Neural progenitor cell (in vitro differentiated cells): ENCODE measurements at places on chromosomes 2 and 18. TPM values are rescaled to one million over a fixed set of nuclear protein-coding genes. Genes with fewer than 3 reads are reported as not detected.

MAL gene
- total RNA-seq, result not detected in 2 replicates

GRCh38 chr2:98078701-98079100 lies 8.3 kb upstream of the VWA3B start:
- H3K4me3 ChIP-seq, result no peak overlapping the region
- H3K4me1 ChIP-seq, result no peaks in the 10 kb centered on the region
- H3K27ac ChIP-seq, result no peak overlapping the region
- no peak for DNase-seq

GRCh38 chr2:174059884-174060244 lies 94.7 kb upstream of the SP3 start:
- no peak overlapping the region for H3K4me3 ChIP-seq
- peaks cover 40% of the 10 kb centered on the region for H3K27me3 ChIP-seq
- no peaks in the 10 kb centered on the region for H3K36me3 ChIP-seq
- DNase-seq, result no peak
- peaks cover 24% of the 10 kb centered on the region for H3K4me1 ChIP-seq

TNS1 gene
- 0.24 and 2.3 TPM in 2 replicates for total RNA-seq

SCN3A gene
- 0.40 TPM in 1 of 2 replicates, not detected in the other for total RNA-seq

DNA sequence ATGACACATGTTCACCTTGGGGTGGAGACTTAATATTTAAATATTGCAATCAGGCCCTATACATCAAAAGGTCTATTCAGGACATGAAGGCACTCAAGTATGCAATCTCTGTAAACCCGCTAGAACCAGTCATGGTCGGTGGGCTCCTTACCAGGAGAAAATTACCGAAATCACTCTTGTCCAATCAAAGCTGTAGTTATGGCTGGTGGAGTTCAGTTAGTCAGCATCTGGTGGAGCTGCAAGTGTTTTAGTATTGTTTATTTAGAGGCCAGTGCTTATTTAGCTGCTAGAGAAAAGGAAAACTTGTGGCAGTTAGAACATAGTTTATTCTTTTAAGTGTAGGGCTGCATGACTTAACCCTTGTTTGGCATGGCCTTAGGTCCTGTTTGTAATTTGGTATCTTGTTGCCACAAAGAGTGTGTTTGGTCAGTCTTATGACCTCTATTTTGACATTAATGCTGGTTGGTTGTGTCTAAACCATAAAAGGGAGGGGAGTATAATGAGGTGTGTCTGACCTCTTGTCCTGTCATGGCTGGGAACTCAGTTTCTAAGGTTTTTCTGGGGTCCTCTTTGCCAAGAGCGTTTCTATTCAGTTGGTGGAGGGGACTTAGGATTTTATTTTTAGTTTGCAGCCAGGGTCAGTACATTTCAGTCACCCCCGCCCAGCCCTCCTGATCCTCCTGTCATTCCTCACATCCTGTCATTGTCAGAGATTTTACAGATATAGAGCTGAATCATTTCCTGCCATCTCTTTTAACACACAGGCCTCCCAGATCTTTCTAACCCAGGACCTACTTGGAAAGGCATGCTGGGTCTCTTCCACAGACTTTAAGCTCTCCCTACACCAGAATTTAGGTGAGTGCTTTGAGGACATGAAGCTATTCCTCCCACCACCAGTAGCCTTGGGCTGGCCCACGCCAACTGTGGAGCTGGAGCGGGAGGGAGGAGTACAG lies 108.1 kb downstream of the XRCC5 start:
- H3K4me3 ChIP-seq, result no peak overlapping the region
- no peaks in the 10 kb centered on the region for H3K27me3 ChIP-seq
- no peak for DNase-seq
- no peaks in the 10 kb centered on the region for H3K36me3 ChIP-seq
- no peak overlapping the region for H3K27ac ChIP-seq

KIAA2012 gene
- not detected in 2 replicates for total RNA-seq

GRCh38 chr2:217667512-217667911 lies 335.3 kb downstream of the TNS1 start:
- H3K4me1 ChIP-seq, result no peaks in the 10 kb centered on the region
- no peak overlapping the region for H3K27ac ChIP-seq
- no peak for DNase-seq
- no peak overlapping the region for H3K4me3 ChIP-seq
- H3K27me3 ChIP-seq, result no peaks in the 10 kb centered on the region

DNA sequence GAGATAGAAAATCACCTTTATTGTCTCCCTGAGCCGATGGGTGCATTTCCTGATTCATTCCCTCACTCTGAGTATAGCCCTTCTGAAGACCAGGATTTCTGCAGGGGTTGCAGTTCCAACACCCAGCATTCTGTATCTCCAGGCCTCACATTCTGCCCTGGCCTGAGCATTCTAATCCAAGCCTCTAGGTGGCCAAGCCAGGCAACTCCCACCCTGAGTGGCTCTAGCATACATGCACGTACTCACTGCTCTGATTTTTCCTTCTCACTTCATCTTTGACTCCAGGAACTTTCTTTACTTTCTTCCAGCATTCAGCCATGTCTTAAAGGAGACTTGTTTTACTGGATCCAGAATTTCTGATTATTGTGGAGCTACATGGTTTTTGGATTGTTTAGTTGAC lies 100.7 kb upstream of the STK39 start:
- H3K4me1 ChIP-seq, result peaks cover 19% of the 10 kb centered on the region
- no peaks in the 10 kb centered on the region for H3K36me3 ChIP-seq
- no peaks in the 10 kb centered on the region for H3K27me3 ChIP-seq
- no peak overlapping the region for H3K27ac ChIP-seq
- DNase-seq, result peak; percentile 63

DNA sequence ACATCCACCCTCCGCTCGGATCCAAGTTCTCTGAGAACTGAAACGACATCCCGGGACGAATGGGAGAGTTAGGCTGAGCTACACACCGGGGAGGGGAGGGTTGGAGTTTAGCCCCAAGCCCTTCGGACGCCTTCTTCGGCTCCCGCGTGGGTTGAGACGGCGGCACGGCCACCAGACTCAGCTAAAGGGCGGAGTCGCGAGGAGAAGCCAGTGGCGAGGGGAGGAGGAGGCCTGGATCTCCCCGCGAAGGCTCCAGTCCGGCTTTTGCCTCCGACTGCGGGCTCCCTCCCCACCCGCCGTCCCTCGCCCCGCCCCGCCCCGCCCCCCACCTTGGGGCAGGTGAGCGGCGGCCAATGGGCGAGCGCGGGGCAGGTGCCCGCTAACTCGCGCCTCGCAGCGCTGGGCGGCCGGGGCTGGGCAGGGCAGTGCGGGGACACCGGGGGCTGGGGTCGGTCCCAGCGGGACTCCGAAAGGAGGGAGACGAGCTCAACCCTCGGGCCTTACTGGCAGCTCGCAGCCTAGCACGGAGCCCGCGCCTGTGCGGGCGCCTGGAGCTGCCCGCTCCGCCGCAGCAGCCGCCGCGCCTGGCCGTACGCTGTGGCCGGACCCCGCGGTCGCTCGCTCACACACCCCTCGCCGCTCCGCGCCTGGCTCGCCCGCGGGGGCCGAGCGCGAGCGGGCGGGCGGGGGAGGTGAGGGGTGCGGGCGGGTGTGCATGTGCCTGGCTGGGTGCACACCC lies at the start of gene EMX1:
TSS of gene EMX1 (plus strand) at position 382 of the 739 bp plus-strand sequence. CDS start at position 716, 334 bp downstream.
- peak within 1 kb of the TSS; percentile 44 for H3K4me3 ChIP-seq
- H3K27ac ChIP-seq, result no peak within 1 kb of the TSS
- H3K36me3 ChIP-seq, result no peaks in the 10 kb centered on the region

DNA sequence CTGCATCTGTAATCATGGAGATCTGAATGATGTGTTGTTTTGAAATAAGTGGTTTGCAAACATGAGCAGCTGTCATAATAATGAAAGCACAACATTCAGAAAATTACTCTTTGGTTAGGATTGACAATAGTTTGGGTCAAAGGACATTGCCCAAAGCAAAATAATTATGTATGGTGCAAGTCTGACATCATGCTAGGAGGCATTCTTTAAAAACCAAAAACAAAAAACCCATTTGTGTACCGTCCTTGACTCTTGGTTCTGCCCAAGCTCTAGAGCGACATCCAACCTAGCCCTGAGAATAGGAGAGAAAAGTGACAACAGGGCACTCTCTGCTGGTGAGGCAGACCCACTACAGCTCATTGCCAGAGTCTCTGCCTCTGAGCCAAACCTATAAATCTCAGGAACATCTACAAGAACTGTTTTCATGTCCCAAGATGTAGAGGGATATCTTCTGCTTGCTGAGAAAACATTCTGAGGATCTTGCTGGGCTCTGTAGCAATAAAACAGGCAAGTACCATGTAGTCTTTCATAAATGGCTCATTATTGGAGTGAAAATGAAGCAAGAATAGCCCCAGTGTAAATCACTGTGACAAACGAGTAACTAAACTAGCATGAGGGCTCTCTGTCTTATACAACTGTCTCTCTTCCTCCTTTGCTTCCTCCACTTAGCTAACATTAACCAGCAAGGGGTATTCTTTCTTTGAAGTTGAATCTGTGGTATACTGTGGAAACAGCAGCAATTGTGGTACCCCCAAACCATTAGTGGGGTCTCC lies 266.8 kb upstream of the CXCR4 start:
- H3K4me1 ChIP-seq, result no peaks in the 10 kb centered on the region
- DNase-seq, result peak; percentile 71
- H3K27ac ChIP-seq, result no peak overlapping the region
- no peaks in the 10 kb centered on the region for H3K36me3 ChIP-seq

GRCh38 chr18:6509417-6509816 lies 94.7 kb upstream of the L3MBTL4 start:
- H3K4me3 ChIP-seq, result no peak overlapping the region
- no peaks in the 10 kb centered on the region for H3K4me1 ChIP-seq
- H3K27ac ChIP-seq, result no peak overlapping the region
- no peaks in the 10 kb centered on the region for H3K36me3 ChIP-seq

IL37 gene
- 0.93 TPM in 1 of 2 replicates, not detected in the other for total RNA-seq

GALR1 gene
- not detected in 2 replicates for total RNA-seq

DNA sequence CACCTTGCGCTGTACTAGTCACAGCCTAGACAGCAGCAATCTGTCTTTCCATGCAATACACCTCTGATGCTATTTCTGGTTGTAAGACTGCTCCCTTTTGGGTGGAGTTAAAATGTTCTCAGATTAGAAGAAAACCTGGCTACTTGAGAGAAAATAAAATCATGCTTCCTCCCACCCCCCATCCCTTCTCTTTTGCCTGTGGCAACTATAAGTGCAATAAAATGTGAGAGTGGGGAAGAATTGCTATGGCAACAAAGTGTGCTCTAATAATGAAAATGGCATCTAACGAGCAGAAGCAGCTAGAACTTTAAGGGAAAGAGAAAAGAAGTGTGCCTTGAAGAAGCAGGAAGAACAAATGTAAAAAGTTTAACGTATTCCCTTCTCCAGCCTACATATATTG lies 464.2 kb upstream of the FSHR start:
- no peaks in the 10 kb centered on the region for H3K27me3 ChIP-seq
- no peak for DNase-seq
- H3K36me3 ChIP-seq, result no peaks in the 10 kb centered on the region
- peaks cover 14% of the 10 kb centered on the region for H3K4me1 ChIP-seq

- H3K27ac ChIP-seq, result no peak overlapping the region
- peak overlapping the region; percentile 89 for H3K4me3 ChIP-seq
- DNase-seq, result peak; percentile 47
- H3K27me3 ChIP-seq, result peaks cover 69% of the 10 kb centered on the region
- peaks cover 62% of the 10 kb centered on the region for H3K4me1 ChIP-seq
- no peaks in the 10 kb centered on the region for H3K36me3 ChIP-seq
Observed at GRCh38 chr18:78983512-78983911, 3.9 kb downstream of the SALL3 start.

DNA sequence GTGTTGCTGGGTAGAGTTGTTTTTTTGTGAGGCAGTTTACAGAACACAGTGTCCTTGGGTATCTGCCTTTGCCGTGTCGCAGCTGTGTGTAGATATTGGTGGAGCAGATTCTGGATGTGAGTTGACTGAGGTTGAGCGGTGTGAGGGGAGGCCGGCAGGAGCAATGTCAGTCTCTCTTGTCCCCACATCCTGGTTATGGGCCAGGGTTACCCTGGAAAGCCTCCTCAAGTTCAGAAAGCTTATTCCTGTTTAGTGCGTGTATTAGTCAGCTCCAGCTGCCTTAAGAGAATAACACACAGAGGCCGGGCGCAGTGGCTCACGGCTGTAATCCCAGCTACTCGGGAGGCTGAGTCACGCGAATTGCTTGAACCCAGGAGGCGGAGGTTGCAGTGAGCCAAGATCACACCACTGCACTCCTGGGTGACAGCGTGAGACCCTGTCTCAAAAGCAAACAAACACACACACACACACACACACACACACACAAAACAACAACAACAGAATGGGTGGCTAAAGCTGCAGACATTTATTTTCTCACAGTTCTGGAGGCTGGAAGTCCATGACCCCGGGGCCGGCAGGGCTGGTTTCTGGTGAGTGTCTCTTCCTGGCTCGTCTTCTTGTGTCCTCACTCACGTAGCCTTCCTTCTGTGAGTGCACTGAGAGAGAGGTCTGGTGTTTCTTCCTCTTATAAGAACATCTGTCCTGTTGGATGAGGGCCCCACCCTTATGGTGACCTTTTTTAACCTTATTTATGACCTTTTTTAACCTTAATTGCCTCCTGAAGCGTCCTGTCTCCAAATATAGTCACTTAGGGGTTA lies 5.1 kb downstream of the NCK2 start:
- H3K27me3 ChIP-seq, result peaks cover 5% of the 10 kb centered on the region
- no peak for DNase-seq
- no peaks in the 10 kb centered on the region for H3K36me3 ChIP-seq
- peaks cover 6% of the 10 kb centered on the region for H3K4me1 ChIP-seq
- no peak overlapping the region for H3K27ac ChIP-seq

SPATA3 gene
- not detected in 2 replicates for total RNA-seq

DNA sequence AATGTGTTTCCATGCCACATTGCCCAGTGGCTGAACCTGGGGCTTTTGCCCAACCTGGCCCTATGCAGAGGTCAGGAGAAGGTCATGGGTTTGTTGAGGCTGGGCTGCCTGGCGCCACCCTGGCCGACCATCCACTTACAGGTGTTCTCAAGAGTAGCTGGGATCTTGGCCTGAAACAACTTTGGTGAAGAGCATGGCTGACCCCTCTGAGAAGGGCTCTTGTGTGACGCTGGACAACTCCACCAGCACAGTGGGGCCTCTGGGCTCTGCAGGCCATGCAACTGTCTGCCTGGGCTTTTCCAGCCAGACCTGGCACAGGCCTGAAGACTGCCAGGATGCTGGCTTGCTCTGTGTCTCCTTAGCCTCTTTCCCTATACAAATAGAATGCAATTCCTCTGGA lies 76.4 kb upstream of the ZNG1B start:
- no peak overlapping the region for H3K27ac ChIP-seq
- H3K4me3 ChIP-seq, result no peak overlapping the region
- DNase-seq, result no peak
- no peaks in the 10 kb centered on the region for H3K27me3 ChIP-seq

ATP6V1C2 gene
- total RNA-seq, result 0.11 and 0.19 TPM in 2 replicates

DNA sequence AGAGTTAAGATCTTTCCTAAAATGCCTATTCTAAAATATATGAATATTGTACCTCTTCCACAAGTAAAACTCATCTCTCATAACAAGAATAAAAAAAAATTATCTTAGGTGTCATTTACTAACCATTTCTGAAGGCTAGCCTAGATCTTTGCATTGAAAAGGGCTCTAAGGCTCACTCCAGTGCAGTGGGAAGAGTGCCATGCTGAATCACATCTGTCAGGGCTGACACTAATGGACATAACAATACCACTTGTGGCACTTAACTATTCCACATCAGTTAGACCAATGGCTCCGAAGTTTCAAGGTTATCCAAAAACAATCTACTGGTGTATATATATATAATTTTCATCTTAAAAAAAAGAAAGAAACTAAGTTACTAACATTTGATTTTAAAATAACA lies 130.2 kb downstream of the EXOC6B start:
- no peaks in the 10 kb centered on the region for H3K36me3 ChIP-seq
- no peak for DNase-seq
- peaks cover 9% of the 10 kb centered on the region for H3K4me1 ChIP-seq
- no peak overlapping the region for H3K4me3 ChIP-seq
